GDM1 (cell line): ENCODE measurements at places on chromosomes 1 and 21.
A peak's percentile ranks its signal among the peaks of the same experiment; 100 is the strongest.

GRCh38 chr21:45948576-45949141, 32.9 kb upstream of the COL6A1 start:
- no peak for DNase-seq

DNA sequence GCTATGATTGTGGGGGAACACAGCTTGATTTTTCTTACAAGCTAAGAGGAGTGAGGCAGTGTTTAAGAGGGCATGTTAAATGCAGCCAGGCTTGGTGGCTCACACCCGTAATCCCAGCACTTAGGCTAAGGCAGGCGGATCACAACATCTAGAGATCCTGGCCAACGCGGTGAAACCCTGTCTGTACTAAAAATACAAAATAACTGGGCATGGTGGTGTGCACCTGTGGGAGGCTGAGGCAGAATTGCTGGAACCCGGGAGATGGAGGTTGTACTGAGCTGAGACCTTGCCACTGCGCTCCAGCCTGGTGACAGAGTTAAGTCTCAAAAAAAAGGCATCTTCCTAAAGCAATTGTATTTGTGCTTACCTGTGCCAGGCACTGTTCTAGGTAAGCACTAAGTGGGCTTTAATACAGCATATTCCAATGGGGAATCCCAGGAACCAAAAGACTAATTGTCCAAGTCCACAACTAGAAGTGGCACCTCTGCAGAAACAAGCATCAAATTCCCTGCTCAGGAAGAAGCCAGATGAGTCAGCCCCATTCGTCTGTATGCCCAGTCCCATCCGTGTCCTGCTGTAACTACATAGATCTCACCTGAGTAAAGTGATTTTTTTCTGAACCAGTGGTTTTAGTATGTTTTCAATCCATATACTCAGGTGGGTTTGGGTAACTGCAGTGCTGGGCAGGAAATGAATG, 4.6 kb downstream of the RCC1 start:
- peak; percentile 38 for DNase-seq

DNA sequence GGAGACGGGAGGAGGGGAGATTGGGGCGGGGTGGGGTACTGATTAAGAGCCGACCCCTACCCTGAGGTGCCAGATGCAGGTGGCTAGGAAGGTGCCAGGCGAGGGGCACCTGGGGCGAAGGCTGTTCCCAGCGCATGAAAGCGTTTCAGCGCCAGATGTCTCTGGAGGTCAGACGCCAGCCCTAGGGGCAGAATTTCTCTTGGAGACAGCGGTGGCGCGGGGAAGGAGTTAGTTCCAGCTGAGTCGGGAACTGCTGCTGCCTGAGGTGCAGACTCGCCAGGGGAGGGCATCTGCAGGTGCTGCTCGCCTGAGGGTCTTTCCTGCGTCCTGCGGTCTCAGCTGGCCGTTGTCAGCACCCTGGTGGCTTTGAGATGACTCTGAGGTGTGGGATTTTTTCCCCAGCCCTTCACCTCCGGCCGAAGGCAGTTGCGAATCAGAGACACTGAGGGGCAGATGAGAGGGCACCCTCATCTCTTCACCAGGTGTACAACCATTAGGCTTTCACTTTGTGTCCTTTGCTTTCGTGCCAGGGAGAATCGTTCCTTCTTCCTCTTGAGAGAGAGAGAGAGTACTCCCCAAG, 539 bp downstream of the CGN start:
- no peak for DNase-seq

DNA sequence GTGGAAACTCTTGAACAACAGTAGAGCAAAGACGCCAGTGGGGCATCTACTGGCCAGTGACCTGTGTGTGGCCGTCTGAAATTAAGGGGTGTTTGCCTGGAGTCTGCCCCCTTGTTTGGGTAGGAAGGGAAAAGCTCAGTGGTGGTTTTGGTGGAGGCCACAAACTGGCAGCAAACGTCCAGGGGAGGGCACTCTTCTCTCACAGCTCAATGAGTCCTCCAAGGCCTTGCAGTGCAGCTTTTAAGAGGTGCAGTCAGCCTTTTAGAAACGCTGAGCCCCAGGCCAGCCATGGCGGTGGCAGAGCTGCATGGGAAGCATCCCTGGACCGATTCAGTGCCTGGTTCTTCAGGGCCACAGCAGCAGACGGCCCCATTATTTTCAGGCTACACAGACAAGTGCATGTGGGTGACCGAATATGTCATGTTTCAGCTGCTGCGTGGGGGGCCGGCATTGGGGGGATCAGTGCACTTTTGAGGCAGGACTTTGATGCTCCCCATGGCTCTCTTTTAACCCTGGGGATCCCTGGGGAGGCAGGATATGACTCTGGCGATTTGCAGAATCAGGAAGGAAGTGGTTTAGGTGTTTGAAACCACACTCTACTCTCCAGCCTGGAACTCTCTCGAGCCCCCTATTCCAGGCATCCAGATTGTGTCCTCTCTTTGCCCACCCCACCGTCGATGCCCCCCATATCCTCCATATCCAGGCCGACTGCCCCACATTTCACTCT, 414.0 kb downstream of the PRDM2 start:
- DNase-seq, result no peak
